Stimulated activated CD4-positive, alpha-beta T cell treated with anti-CD3 and anti-CD28 coated beads, Interleukin-4, amount 100 ng/mL, for 24 hours (primary cell): ENCODE measurements at places on chromosomes 7 and 10.

DNA sequence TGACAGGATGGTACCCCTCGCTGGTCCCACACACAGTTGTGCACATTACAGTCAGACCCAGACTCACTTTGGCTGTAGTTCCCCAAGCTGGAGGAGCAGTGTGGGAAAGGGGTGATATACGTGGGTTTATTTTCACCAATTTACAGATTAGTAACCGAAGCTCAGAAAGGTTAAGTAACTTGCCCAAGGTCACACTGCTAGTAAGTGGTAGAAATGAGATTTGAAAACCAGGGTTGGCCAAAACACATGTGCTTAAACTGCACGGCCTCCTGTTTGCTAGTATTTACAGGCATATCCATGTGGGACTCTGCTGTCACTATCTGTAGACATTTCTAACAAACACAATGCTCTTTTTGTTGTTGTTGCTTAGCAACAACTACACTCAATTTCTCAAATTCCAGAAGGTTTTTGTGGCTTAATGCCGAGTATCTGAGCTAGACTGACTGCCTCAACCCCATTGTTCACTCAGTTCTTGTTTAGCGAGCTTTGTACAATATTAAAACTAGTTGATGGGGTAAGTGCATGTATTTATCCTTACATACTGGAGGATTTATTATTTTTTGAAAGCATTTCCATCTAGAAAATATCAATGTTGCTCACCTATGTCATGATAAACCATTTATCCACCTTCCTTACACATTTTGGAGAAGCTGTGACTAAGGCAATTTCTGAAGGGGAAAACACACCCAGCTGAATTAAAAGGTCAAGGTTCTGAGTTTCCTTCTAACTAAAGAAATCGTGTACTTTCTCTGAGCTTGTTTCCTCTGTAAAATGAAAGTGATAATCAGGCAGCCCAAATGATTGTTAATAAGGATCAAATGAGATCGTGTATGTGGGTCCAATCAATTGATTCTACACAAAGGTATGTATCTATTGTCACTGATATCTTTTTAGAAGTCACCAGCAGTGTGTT is 5.3 kb upstream of the TMEM139 start:
- DNase-seq: no peak

GRCh38 chr7:1851721-1852516 is 181.8 kb downstream of the ELFN1 start:
- DNase-seq: no peak

DNA sequence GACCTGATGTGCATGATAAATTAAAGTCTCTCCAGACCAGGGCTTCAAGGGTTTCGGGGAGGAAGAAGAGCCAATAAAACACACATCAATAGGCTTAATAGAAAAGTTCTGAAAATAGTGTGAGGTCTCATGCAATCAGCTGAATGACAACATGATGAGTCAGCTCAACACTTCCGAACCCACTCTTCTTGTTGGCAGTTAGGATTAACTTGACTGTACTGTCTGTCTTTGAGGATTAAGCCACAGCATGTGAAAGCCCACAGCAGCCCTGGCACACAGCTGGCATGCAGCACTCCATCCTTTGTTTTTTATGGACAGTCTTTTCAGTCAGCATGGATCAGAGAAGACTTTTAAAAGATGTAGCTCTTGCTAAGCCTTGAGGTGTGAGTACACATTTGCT is 526.9 kb upstream of the VSTM2A start:
- DNase-seq: no peak

DNA sequence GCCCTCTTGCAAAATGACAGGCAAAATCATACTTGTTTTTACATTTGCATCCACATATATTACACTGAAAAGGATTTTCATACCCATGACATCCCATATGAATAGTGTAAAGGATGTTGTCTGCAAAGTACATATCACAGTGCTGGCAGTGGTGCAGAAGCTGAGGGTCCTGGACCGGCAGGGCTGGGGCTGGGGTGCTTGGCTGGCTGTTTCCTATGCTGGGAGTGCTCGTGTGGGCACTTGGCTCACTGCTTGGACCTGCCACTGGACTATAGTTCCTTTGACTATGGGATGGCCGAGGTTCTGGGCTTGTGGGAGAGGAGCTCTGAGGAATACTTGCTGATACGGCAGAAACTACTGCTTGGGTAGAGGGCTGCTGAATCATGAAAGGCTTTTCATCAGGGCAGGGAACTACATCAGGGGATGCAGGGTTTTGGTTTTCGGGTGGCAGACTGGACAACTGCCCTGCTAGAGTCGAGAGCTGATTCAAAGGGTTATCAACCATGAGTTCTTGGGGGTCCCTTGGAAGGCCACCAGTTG is 13.7 kb downstream of the PSTK start:
- DNase-seq: no peak

- no peak for DNase-seq
Measured at GRCh38 chr10:49375611-49376010, 20.3 kb downstream of the DRGX start.

GRCh38 chr7:66204822-66205740 is at the start of gene TPST1:
TPST1 (plus strand) TSS chr7:66205334; CDS start chr7:66240426, 35,092 bp downstream.
- DNase-seq: peak; percentile 78

- no peak for DNase-seq
Measured at GRCh38 chr10:61125560-61126170, 181.7 kb upstream of the RHOBTB1 start.

- DNase-seq: no peak
Measured at GRCh38 chr7:101848208-101848951, 31.0 kb downstream of the CUX1 start.

GRCh38 chr10:64486149-64486548 is 964.9 kb downstream of the REEP3 start:
- DNase-seq: no peak

DNA sequence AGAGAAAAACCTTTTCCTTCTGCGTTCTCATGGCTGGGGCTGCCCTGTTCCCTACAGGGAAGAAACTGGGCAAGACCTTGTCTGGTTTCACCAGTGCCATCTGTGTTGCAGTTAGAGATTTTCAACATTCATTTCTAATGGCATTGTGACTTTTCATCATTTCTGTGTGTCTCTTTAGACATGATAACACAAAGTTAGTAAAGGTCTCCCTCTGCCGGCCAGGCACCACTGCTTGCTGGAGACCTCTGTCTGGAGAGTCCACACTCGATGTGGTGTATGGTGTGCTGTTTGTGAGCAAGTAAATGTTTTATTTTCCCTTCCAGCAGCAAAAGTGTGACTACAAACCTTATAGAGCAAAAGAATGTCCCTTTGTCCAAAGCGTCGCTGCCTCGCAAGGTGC is 213.5 kb downstream of the PAXIP1 start:
- no peak for DNase-seq

GRCh38 chr7:158394936-158395335 is 192.7 kb downstream of the PTPRN2 start:
- DNase-seq: peak; percentile 35

GRCh38 chr10:47357131-47357582 is 9.0 kb downstream of the RBP3 start:
- no peak for DNase-seq

- no peak for DNase-seq
Measured at GRCh38 chr7:50363327-50364060, 59.0 kb downstream of the IKZF1 start.

DNA sequence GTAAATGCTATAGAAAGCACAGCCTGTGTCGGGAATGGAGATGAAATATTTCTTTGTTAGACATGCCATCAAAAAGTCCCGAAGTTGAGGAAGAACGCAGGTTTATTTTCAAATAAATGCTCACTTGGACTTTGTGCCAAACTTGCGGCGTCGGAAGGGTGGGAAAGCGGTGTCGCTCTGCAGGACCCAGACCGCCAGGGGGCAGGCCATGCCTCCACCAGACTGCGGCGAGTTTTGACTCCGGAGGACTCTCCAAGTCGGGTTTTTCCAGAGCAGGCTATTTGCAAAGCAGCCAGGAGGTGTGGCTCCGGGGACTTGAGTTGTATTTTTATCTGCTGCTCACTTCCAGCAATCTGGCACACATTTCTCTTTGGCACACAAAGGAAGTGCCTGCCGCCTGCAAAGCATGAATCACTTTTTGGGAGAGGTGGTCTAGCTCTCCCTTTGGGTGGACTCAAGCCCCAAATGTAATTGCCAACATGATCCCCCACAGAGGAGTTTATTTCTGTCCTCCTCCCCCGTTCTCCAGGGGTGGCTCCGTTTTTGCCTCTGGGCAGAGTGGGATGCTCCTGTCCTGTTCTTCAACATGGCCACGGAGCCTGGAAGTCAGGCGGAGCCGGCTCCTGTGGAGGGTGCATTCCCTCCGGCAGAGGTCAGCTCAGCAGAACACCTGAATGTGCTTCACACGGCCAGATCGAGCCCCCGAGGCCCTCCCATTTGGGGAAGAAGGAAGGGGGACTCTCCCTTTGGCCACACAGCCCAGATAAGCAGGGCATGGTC is 82.3 kb upstream of the GPR26 start:
- peak; percentile 23 for DNase-seq

DNA sequence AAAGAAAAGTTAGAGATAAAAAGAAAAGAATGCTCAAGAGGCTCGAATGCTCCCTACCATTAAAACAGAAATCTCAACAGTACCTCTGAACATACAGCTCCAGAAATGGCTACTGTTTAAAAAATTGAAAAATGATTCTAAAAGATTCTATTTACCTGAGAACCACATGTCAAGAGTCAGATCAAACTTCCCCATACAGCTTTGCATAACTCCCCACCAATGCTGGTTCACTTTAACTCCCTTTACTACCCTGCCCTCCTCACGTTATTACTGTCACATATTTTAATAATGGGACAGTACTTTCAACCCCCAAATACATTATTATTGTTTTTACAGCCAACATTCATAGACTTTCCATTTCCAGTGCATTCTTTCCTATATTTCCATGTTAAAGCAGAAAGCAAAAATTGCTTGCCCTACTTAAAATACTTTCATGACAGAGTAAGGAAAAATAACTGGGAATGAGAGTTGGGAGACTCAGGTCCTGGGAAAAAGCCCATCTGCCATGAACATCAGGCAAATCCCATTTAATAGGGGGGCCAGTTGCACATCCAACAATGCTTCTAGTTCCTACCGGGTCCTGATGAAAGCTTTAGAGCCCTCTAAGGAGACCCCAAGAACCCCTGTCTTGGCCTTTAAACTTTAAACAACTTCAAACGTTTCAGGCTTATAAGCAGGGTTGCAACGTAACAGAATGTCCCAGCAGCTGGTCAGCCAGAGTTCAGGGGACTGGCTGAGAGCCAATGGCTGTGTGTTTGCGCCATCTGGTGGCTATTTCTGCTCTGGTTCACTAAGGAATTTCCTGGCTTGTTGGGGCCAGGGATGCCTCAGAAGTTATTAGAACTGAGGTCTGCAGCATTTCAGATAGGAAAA is 247.4 kb downstream of the ELMO1 start:
- peak; percentile 55 for DNase-seq

- no peak for DNase-seq
Measured at GRCh38 chr10:82438277-82438676, 563.3 kb downstream of the NRG3 start.

DNA sequence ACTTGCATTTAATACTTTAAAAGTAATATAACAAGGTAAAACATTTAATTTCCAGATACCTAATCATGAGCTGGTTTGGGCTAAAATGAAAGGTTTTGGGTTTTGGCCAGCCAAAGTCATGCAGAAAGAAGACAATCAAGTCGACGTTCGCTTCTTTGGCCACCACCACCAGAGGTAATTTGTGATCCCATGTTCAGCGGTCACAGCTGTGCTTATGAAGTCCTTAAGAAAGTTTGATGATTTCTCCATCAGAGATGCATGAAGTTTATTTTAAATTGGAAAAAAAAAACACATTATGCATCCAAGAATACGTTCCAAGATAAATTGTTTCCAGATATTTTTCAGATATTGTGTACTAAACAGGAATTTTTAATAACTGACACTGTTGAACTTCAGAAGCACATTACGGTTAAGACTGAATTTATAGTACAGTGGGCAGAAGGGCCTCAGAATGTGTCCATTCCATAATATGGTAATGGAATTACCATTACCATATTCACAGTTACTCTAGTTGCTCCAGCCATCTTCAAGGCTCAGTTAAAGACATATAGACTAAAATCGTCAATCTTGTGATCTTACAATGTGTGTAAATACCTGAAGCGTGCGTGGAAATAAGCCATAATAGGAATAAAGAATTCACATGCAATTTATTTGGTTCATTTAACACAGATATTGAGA is 106.8 kb downstream of the ZMYND11 start:
- no peak for DNase-seq

GRCh38 chr10:85045046-85045445 is 716.7 kb downstream of the CCSER2 start:
- DNase-seq: no peak

DNA sequence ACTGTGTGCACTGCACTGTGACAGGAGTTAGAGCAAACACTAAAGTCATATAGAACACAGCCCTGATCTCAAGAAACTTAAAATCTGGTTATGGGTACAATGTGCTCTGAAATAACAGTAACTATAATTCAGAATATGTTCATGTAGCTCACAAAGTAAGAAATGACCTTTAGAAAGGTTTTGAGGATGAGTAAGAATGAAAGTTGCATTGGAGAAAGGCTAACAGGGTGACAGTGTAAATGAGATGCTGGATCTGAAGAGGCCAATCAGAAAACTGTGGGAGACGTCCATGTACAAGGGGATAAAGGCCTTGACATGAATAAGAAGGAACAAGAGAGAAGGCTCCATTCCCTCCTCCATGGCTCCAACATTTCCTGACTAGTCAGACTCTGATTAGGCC is 124.7 kb downstream of the GRM3 start:
- no peak for DNase-seq

DNA sequence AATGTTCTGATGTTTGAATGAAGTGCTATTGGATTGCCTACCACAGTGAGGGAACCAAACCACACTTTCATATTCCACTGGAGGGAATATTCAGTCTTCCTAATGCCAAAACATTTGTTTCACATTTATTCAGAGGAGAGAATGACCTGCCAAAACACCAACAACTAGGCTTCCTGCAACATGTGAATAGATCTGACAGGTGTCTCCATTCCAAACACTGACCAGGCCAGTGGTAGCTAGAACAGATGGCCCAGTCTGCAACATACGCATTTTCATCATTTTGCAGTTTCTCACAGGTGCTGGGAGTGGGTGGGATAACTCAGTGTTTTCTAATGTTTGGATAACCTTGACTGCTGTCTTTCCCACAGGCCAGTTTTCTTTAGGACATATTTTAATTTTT is 110.0 kb downstream of the RELN start:
- no peak for DNase-seq
